NCI-H1105 (cell line): ENCODE measurements at places on chromosomes 7 and 10.

GRCh38 chr7:103879411-103879810, 110.0 kb downstream of the RELN start:
- DNase-seq, result no peak

GRCh38 chr10:30840395-30841050, 191.1 kb downstream of the ZNF438 start:
- no peak for DNase-seq

- DNase-seq, result no peak
Observed at GRCh38 chr10:63504145-63504881, 16.9 kb upstream of the REEP3 start.

DNA sequence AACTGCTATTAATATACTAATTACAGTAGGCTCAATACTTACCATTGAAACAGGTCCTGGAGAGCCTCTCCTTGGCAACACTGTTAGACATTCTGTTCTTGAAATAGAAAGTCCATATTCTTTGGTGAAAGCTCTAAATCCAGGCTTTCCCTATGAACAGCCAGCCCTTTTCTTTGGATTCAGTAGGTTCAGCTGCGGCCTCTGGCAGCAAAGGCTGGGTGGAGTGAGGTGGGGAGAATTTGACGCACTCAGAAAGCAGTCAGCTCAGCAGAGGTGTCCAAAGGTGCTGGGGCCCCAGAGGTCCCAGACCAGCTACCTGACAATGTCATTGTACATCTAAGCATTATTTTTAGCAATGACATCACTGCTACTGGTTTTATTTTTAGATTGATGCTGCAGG, 146.1 kb downstream of the GRK5 start:
- DNase-seq, result no peak

DNA sequence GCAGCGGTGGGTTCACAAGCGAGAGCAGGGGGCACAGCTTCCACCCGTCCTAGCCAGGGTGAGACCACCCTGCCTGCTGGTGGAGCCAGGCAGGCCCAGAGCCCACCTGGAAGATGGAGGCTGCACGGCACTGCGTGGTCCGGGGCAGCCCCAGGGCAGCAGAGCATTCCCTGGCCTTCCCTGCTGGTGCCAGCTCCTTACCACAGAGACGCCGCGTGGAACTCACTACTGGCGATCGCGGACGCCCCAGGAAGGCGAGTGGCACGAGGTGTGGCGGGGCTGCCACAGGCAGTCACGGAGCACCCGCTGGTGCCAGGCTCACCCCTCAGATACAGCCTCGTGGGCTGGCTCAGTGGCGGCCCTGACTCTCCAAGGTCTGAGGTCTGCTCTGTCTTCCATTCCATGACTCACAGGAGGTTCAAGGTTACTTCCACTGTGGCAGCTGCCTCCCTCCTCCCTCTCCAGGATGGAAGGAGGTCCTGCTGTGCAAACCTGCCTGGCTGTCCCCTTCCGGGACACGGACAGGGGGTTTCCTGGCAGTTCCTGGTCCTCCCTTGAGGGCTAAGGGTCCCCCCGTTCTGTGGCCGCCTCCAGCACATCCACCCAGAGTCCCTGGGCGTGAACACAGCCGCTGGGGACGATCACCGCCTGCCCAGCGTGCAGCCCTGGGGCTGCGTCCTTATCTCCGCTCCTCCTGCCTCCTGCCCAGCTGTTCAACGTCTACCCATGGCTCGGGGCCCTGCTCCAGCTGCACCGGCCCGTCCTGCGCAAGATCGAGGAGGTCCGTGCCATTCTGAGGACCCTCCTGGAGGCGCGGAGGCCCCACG, 3.1 kb downstream of the CYP2W1 start:
- DNase-seq, result no peak

DNA sequence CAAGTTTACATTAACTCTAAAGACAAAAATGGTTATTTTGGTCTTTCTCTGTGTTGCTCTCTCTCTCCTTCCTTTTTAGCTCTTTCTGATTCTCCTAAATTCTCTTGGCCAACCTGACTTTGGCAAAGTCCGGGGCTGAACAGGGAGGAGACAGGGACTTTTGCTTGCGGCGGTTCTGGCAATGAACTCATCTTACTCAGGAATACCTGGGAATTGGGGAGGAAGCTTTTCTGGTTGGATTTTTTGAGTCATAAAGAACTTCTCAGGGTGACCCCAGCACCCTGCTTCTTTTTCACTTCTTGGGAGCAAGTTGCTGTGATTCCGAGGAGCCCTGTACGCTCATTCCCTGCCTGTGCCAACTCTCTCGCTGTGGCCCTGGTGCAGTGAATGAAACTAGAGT, 16.0 kb downstream of the GATA3 start:
- DNase-seq, result no peak

DNA sequence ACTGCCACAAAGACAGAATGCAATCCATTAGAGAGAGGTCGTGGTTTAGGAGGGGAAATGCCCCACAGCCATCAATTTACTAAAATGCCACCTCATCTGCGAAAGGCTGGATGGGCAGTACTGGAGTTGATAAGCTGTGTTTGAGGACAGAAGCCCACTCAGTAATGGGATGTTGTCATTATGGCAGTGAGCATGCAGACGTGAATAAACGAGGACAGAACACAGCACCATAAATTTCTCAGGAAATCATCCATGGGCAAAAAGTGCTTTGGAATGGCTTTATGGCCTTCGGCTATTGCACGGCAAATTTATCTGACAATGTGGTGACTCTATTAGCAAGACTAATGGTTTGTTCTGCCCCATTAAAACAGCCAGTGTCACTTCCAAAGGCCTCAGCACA, 15.9 kb upstream of the C10orf53 start:
- DNase-seq, result no peak
